ENCODE measurements at places on chromosomes 7 and 10. TPM values are rescaled to one million over a fixed set of nuclear protein-coding genes. Genes with fewer than 3 reads are reported as not detected.

- H3K4me3 ChIP-seq, result no peak overlapping the region
- H3K27ac ChIP-seq, result no peak overlapping the region
- no peaks in the 10 kb centered on the region for H3K4me1 ChIP-seq
- no peak for DNase-seq
These were observed 7.3 kb downstream of the SLC25A13 start for GRCh38 chr7:96314402-96315124.

The ANXA8 gene
- not detected for total RNA-seq

DNA sequence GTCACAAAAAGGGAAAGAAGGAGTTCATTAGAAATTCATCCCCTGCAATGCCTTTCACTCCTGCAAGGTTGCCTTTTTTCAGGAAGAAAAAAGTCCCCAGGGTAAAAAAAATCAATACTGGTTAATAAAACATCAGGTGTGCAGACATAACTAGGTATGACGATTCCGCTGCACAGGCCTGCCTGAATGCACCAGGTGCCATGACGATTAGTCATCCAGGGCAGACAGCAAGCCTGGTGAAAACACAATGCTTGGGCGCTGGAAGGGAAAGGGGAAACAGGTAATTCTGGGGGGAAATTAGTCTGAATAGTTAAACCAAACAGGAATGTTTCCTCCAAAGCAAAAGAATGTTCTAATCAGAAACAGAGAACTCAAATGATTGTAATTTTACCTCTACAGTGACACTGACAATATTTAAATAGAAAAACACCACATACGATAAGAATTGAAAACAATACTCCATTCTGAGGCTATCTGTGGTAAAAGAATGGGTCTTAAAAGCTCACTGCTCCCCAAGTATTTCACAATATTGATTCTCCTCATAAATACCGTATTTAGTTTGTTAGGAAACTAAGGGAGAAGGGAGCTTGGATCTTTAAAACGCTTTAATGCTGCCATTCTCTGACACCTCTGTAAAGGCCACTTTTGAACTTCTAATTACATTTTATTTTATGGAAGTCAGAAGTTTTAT lies 45.2 kb downstream of the VPS41 start:
- H3K27ac ChIP-seq, result no peak overlapping the region
- no peaks in the 10 kb centered on the region for H3K4me1 ChIP-seq
- H3K27me3 ChIP-seq, result no peaks in the 10 kb centered on the region
- H3K4me3 ChIP-seq, result no peak overlapping the region
- no peak for DNase-seq
- H3K36me3 ChIP-seq, result peaks cover 40% of the 10 kb centered on the region

The CYP3A7 gene
- total RNA-seq, result not detected

The SLC39A12 gene
- total RNA-seq, result not detected

The C7orf57 gene
- not detected for total RNA-seq

The NRCAM gene
- total RNA-seq, result 7.0 TPM

GRCh38 chr7:81355911-81356310 lies 413.9 kb downstream of the HGF start:
- no peaks in the 10 kb centered on the region for H3K4me1 ChIP-seq
- H3K4me3 ChIP-seq, result no peak overlapping the region
- no peak for DNase-seq
- no peak overlapping the region for H3K27ac ChIP-seq
- H3K27me3 ChIP-seq, result no peaks in the 10 kb centered on the region
- H3K36me3 ChIP-seq, result no peaks in the 10 kb centered on the region

DNA sequence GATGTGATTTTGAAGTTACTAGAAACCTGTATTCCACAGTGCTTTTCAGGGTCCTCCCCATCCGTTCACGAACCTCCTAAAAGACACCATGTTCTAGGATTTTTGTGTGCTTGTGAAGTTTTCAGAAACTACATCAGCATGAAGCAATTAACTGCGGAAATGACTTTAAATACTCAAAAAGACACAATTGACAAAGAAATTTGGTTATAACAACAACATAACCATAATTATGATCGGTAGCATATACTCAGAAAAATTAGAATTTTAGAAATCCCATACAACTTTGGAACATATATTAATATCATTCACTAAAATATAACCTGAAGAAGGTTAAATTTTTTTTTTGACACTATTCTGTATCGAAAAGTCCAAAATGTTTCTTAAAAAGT lies 43.8 kb upstream of the FAM20C start:
- H3K27ac ChIP-seq, result peak overlapping the region; percentile 83
- DNase-seq, result no peak
- H3K4me3 ChIP-seq, result peak overlapping the region; percentile 60
- H3K36me3 ChIP-seq, result no peaks in the 10 kb centered on the region

The NANOS1 gene
- 0.14 TPM for total RNA-seq

- peak overlapping the region; percentile 100 for H3K27ac ChIP-seq
- H3K4me1 ChIP-seq, result peaks cover 54% of the 10 kb centered on the region
- H3K27me3 ChIP-seq, result no peaks in the 10 kb centered on the region
- H3K4me3 ChIP-seq, result no peak overlapping the region
These were observed 3.7 kb downstream of the VIM start for GRCh38 chr10:17231788-17232187.

GRCh38 chr10:89274928-89275327 lies 23.4 kb upstream of the LIPA start:
- no peak overlapping the region for H3K4me3 ChIP-seq
- no peak for DNase-seq
- H3K27ac ChIP-seq, result no peak overlapping the region

The AASS gene
- total RNA-seq, result 1.5 TPM

- no peaks in the 10 kb centered on the region for H3K36me3 ChIP-seq
- no peaks in the 10 kb centered on the region for H3K4me1 ChIP-seq
- H3K4me3 ChIP-seq, result no peak overlapping the region
- no peak overlapping the region for H3K27ac ChIP-seq
- DNase-seq, result no peak
- H3K27me3 ChIP-seq, result no peaks in the 10 kb centered on the region
These were observed 108.2 kb upstream of the EGR2 start for GRCh38 chr10:62924344-62924748.

GRCh38 chr10:11663763-11664555 lies 52.5 kb upstream of the USP6NL start:
- H3K4me1 ChIP-seq, result peaks cover 5% of the 10 kb centered on the region
- peaks cover 2% of the 10 kb centered on the region for H3K27me3 ChIP-seq
- no peak overlapping the region for H3K4me3 ChIP-seq
- no peak overlapping the region for H3K27ac ChIP-seq
- H3K36me3 ChIP-seq, result no peaks in the 10 kb centered on the region

GRCh38 chr10:76403912-76404311 lies 972.5 kb downstream of the LRMDA start:
- H3K4me3 ChIP-seq, result no peak overlapping the region
- no peak overlapping the region for H3K27ac ChIP-seq
- H3K27me3 ChIP-seq, result no peaks in the 10 kb centered on the region

The GIMAP4 gene
- 23.6 TPM for total RNA-seq

DNA sequence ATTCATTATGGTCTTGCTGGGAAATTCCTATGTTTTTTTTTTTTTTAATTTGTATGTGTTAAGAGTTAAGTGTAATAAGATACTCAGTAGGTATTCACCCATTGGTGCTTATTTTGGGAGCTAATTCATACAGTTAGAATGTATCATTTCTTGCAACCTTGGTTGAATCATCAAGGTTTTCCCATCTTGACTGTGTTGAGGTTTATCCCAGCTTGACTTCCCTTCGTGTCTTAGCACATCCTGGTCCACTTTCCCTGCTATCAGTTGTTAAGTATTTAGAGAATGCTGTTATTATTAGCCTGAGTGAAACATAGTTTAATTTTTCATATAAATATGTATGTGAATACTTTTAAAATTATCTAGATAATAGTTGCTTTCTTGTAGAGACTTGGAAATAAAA lies 20.8 kb downstream of the RALA start:
- H3K27ac ChIP-seq, result no peak overlapping the region
- no peak overlapping the region for H3K4me3 ChIP-seq
- H3K27me3 ChIP-seq, result no peaks in the 10 kb centered on the region
- no peak for DNase-seq

The ATRNL1 gene
- total RNA-seq, result not detected

The CCDC3 gene
- 0.08 TPM for total RNA-seq

The OR13A1 gene
- total RNA-seq, result not detected

- no peak overlapping the region for H3K4me3 ChIP-seq
- no peaks in the 10 kb centered on the region for H3K4me1 ChIP-seq
- no peak overlapping the region for H3K27ac ChIP-seq
- no peak for DNase-seq
- H3K27me3 ChIP-seq, result peaks cover 8% of the 10 kb centered on the region
These were observed 8.9 kb downstream of the TMEM176B start for GRCh38 chr7:150791304-150791703.

The HOXA5 gene
- total RNA-seq, result not detected

DNA sequence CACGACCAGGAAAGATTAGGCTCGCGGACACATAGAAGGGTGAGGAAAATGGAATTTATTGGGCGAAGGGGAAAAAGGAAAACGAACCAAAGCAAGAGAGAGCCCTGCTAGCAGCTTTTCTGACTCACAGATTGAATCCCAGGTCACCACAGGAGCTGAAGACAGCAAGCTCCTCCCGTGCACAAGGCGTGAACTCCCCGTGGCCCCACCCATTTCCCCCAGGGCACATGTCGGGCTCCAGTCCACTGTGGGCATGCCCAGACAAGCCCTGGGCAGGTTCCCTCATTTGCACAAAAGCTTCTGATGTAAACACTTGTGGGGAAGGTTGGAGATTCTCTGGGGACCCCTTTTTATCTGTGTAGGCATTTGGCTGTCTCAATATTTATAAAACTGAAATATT lies 582.4 kb downstream of the SUGCT start:
- H3K27me3 ChIP-seq, result no peaks in the 10 kb centered on the region
- H3K4me1 ChIP-seq, result no peaks in the 10 kb centered on the region
- no peak for DNase-seq

The GATA3 gene
- 141 TPM for total RNA-seq
